ENCODE measurements at places on chromosomes 5 and 9.
A peak's percentile ranks its signal among the peaks of the same experiment; 100 is the strongest.

- no peak for DNase-seq
These were observed 47.2 kb downstream of the CMYA5 start for GRCh38 chr5:79736528-79737514.

DNA sequence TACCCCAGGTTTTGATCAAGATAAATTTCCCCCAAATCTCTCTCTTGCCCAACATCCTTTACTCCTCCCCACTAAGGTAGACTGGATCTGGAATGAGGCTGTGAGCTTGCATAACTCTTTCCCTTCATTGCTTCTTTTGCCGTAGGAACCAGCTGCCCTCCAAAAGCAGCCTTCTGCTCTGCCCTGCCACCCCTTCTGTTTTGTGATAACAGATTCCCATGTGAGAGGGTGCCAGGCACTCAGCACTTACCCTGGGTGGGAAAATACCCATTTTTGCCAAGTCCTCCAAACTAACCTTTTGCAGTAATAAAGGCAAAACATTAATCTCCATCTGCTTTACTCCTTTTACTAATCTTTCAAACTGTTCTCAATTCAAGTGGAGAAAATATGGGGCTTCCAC, 182.6 kb downstream of the ASTN2 start:
- no peak for DNase-seq

DNA sequence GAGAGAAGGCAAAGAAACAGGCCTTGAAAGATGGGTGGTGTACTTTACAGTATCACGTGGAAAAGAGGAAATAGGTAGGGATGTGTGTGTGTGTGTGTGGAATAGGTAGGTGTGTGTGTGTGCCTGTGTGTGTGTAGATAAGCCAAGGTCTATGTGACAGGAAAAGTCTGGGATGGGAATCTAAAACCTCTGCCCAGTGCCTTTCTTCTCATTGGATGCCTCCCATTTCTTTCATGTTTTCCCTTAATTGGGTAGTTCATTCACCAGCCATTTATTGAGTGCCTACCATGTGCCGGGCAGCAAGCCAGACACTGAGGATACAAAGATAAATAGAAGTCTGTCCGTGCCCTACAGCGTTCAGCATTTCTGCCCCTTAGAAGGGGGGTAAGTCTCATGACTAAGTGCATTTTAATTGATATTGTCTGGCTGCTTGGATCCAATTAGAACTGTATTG, 1.0 kb downstream of the URM1 start:
- no peak for DNase-seq

GRCh38 chr5:56815658-56816545, 553 bp downstream of the MAP3K1 start:
- no peak for DNase-seq

DNA sequence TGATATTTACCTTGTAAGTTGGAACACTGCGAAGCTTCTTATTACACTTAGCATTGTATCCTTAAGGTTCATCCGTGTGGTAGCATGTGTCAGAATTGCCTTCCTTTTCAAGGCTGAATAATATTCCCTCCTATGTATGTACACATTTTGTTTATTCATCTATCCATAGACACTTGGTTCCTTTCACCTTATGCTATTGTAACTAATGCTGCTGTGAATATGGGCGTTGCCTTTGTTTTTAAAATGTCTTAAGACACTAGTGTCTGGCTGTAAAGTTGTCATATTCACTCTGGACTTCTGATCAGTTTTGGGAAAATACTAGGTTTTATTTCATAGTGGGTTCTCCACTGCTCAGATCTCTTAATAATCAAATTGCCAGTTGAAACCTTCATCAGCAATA, 383.3 kb upstream of the PRR16 start:
- no peak for DNase-seq

GRCh38 chr5:170446365-170446764, 57.2 kb upstream of the KCNMB1 start:
- DNase-seq, result no peak

DNA sequence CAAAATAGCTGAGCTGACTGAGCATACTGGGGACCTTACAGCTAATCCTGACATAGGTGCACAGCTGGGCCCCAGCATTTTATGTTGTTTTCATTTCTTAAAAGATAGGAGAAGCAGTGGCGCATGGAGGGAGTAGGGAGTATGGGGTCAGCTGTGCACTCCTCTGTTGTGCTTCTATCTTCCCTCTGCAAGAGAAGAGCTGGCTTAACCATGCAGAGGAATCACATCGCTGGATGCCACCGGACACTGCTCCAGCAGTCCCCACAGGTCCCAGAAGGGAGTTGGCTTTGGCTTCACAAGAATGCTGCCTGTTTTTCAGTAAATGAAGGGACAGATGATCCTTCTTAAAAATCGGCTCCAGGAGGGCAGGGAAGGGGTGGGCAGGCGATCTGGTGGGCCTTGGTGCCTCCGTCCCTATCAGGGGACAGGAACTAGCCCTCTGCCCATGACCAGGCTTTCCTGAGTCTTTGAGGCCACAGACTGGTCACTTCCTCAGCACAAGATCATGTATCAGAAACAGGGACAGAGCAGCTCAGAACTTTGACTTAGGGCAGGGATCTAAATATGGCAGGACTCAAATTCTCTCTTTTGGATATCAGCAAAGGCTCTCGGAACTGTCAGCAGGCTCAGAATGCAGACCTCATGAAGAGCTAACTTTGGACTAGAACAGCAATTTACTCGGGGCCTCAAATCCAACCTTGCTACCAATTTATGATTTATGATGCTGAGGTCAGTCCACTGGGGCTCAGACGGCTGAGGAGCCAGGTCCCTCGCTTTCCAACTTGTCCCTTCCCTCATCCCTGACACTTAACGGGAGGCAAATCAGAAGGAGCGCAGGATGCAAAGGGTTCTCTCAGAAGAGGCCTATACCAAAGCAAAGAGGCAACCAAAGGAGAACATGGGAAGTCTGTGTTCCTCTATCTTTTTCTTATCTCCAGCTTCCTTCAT, 47.2 kb downstream of the MARCHF3 start:
- no peak for DNase-seq

DNA sequence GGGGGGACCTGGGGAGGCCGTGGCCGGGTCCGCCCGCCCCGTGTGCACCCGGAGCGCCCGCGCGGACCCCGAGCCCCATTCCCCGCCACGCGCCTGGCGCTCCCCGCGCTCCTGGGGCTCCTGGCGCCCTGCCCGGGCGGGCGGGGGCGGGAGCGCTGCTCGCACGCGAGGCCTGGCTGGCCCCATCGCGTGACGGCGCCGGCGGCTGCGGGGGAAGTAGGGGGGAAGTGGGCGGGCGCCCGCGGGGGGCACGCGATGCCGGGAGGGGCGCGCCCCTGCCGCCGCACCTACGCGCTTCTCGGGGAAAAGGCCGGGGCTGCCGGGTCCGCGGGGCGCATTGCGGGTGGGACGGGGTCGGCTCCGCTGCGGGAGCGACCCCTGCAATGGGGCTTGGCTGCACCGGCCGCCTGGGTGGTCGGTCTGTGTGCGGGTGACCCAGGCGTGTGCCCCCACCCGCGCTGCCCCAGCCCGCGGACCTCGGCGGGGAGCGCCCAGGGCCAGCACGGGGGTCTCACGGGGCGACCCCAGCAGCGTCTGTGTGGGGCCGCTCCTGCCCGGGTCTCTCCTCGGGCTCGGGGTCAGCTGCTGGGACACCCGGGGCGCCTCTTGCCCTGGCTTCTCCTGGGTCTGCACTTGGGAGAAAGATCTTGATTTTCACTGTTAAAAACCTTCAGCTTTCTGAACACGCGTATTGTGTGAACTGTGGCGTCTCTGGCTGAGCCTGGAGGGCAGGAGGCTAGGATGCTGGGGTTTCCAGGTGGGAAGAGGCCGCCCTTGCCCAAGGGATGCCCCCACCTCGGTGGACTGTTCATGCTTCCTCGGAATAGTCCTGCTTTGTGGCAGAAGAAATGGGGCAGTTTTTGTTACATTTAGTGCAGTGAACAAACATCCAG, 52.4 kb downstream of the AHRR start:
- no peak for DNase-seq

- DNase-seq, result no peak
These were observed 88.2 kb downstream of the GAS1 start for GRCh38 chr9:86859056-86859455.

- DNase-seq, result no peak
These were observed 173.1 kb downstream of the AOPEP start for GRCh38 chr9:94899464-94900221.

- DNase-seq, result no peak
These were observed 111.8 kb downstream of the MEGF10 start for GRCh38 chr5:127402361-127402760.

GRCh38 chr9:686321-686813, 155.1 kb upstream of the DMRT1 start:
- no peak for DNase-seq

DNA sequence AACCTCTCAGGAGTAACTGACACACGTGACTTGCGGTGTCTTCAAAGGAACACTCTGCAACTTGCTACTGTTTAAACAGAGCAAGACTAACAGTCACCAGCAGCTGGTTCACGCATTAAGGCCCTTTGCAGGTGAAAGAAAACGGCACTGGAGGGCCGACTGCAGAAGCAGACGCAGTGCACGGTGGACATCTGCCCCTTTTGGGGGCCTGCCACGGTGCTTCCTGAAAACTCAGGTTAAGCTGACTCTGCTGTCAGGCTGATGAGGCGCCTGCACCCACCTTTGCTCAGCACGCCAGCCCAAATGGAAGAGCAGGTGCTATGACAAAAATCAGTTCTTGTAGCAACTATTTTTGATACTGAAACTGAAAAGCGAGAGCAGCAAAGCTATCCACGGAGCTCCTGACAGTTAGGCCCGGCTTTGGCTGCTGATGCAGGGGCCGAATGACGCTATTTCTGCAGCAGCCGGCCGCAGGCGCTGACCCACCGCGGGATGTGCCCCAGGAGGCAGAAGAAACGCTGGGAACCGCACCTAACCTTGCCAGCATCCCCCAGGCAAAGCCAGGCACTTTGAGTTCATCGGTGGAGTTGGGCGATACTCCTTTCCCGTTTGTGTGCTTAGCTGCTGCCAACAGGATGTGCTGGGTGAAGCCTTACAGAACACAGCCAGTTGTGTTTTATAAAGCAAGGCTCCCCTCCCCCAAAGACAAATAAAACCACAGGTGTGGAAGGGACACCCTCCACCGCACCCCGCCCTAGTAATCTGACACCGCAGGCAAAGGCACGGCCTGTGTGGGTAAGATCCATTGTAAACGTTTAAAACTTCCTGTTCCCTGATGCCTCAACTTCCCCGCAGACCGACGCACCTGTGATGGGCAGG, 21.1 kb upstream of the TERT start:
- peak; percentile 99 for DNase-seq

- DNase-seq, result peak; percentile 92
These were observed 247.1 kb upstream of the PANK3 start for GRCh38 chr5:168826246-168826725.

DNA sequence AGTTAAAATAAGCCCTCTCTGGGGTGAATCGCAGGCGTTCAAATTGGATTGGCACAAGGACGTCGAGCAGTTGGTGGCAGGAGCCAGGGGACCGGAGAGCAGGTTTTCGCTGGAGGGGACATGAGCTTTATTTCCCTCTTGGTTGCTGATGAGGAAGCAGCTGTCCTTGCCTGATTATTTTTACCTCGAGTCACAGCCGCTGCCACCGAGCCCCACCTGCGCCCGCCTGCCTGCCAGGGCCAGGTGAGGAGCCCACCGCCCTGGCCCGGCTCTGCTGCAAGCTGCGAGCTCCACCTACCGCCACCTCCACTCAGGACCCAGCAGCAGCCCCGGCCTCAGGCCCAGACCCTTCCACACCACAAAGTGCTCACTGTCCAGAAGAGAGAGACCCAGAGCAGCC, 9.0 kb upstream of the ADGRD2 start:
- no peak for DNase-seq

DNA sequence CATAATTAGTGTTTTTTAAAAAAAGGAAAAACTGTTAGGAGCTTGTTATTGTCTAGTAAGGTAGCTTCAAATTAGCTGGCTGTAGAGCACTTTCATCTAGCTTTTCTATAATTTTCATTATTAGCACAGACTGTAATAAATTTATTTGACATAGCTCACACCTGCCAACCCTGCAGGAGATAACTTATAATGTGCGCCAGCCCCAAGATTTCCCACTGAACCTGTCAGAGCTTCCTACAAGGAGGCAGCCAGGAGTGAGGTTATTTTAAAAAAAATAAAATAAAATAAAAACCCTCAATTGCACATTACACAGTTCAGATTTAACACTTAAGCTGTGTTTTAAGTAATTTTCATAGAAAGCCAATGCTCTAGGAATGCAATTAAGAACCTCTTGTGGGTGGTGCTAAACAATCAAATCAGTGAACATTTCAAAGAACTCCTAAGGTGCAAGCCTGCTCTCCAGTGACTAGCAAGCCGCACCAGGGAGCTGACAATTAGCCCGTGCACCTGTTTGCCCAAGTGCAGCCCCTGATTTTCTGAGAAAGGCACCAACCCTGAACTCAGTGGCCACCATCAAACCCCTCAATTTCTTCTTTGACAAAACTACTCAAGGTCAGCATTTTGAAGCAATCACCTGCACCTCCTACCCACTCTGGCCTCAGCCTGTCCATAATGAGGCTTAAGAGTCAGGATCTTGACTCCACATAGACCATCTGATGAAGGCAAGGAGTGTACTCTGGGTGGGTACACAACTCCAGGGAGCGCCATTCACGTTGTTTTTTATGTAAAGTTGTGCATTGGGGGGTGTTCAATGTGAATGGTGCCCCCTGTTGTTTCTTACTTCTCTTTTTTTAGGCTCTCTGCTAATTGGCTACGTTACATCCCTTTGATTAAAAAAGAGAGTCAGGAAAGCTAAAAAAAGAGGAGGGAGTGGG, 385.3 kb upstream of the WWC1 start:
- no peak for DNase-seq

DNA sequence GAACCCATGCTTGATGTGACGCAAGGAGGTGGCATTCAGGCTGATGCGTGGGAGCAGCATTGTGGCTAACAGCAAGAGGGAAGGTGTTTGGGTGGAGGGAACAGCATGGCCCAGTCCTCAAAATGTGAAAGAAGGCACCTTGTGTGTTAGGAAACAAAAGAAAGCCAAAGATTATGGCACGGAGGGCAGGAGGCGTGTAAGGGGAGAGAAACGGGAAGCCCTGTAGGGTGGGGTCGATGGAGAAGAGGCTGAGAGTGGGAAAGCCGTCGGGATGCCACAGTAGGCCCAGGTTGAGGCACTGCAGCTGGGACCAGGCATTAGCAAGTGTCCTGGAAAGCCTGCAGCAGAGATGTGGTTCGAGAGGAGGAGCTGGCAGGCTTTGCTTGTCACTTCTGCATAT, 241.1 kb downstream of the GADD45G start:
- no peak for DNase-seq

- DNase-seq, result no peak
These were observed 3.4 kb downstream of the RORB start for GRCh38 chr9:74500584-74500924.

DNA sequence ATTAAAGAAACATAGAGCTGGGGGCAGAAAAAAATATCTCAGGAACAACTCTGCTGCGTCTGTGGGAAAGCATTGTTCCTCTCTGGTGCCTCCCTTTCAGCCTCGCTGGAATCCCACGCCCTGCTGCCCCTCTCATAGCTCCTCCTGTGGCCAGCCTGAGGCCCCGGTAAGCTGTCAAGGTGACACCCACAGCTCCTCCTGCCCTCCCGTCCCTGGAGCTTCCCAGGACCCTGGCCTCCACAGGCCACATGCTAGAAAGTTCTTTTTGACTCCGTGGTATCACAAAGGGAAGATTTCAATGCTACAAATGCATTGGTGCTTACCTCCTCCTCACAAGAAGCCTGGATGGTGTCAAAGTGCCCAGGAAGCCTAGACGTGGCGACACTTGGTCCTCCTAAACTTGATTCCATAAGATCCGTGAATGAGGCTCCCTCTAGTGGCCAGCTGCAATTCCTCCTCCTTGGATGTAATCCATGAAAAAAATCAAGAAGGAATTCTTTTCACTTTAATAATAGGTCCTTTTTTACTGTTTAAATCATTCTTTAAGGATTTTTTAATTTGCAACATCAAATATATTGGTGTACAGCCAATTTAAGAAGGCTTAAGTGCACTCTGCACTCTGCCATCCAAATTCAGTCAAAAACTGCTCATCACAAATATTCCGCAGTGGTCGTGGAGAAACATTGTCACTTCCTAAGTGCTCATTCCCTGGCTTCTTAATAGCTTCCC, 104.9 kb downstream of the CFAP90 start:
- DNase-seq, result no peak

Data from LNCaP clone FGC (cell line).